ENCODE measurements at places on chromosomes 7 and 10. TPM values are rescaled to one million over a fixed set of nuclear protein-coding genes. Genes with fewer than 3 reads are reported as not detected.

The CREB5 gene
- total RNA-seq, result 4.6 TPM

The TRIM73 gene
- total RNA-seq, result 10.3 TPM

The HOXA2 gene
- total RNA-seq, result 0.27 TPM

The CACNB2 gene
- 134 TPM for total RNA-seq

The ST8SIA6 gene
- total RNA-seq, result not detected

The LDB1 gene
- total RNA-seq, result 109 TPM

The MSMB gene
- not detected for total RNA-seq

The SPDYE8 gene
- total RNA-seq, result not detected

The TRIM50 gene
- not detected for total RNA-seq

The NPM3 gene
- total RNA-seq, result 78.9 TPM

The NUDT1 gene
- total RNA-seq, result 33.0 TPM

The FAM241B gene
- 13.7 TPM for total RNA-seq

The CCDC7 gene
- total RNA-seq, result 2.8 TPM

The PLEKHS1 gene
- not detected for total RNA-seq

The NKX6-2 gene
- 0.56 TPM for total RNA-seq

The TAS2R41 gene
- not detected for total RNA-seq

The RTKN2 gene
- total RNA-seq, result 1.2 TPM

The SPDYE18 gene
- 0.27 TPM for total RNA-seq

The SEPTIN14 gene
- not detected for total RNA-seq

The FGL2 gene
- 0.14 TPM for total RNA-seq

The MSS51 gene
- total RNA-seq, result 3.6 TPM

The FAM237B gene
- not detected for total RNA-seq

The SSBP1 gene
- total RNA-seq, result 200 TPM

The ANKRD16 gene
- total RNA-seq, result 22.4 TPM

The UNCX gene
- 6.4 TPM for total RNA-seq

GRCh38 chr10:7969623-7970022 lies 84.9 kb upstream of the GATA3 start:
- DNase-seq, result no peak

DNA sequence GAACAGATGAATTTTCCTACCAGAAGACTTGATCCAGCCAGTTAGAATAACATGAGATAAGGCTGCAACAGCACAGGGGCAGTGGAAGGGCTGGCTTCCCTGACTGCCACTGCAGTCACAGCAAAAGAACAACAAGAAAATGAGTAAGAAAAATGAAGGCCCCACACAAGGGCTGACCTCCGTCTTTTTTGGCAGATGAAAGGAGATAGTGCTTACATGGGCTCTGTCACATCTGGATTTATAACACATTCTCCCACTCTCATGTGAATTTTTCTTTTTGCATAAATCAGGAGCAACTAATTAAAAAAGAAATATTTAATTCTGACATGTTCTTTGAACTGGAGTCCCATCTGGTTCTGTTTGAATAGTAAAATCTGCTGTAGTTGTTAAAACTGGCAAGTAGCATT lies 99.6 kb downstream of the NRP1 start:
- peak; percentile 15 for DNase-seq

- DNase-seq, result peak; percentile 10
These were observed 6.1 kb downstream of the NPY start for GRCh38 chr7:24290004-24290641.

GRCh38 chr10:112159469-112159868 lies 24.1 kb downstream of the GPAM start:
- DNase-seq, result no peak

DNA sequence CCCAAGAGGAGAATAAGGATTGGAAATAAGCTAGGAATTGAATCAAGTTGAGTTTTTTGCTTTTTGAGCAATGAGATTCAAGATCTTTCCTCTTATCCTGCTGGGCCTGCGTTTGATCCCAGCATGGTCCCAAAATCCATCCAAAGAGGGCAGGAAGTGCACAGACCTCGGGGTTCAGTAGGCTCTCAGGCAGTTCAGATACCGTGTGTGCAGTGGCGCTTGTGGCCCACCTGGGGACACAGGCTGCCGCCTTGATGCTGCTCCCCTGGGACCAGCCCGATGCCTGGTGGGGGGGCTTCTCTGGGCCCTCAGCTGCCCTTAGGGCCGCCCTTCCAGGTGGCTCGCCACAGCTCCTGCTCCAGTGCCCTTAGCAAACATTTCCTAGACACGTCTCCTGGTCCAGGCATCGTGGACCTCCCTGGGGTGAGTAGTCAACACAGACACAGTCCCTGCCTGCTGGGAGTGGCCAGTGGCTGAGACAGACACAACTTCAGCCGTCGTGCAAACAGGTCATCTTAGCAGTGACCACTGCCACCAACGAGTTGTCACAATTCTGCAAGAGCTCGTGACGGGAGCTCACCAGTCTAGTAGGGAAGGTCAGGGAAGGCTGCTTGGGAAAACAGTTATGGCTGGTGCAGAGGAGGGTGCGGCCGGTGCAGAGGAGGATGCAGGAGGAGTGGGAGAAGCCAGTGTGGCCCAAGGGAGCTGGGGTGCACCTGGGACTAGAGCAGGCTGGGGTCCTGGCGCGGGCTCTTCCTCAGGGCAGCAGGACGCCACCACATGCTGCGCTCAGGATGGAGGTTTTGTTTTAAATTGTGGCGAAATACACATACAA lies 21.7 kb upstream of the JAKMIP3 start:
- no peak for DNase-seq

DNA sequence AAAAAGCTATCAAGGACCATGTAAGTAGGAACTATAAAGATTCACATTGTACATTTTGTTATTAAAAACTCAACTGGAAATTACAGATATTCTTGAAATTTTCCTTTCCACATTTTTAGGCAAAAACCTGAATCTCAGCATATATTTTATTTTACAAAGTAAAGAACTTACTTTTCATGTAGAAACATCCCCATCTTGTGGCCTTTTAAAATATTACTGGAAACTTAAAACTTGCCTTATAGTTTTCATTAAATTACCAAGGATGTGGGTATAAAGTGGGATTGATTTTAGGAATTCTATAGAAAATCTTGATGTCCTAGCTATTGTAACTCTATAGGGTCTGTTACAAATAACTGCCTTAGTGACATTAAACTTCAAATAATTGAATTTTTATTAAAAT lies 10.6 kb downstream of the DBF4 start:
- DNase-seq, result peak; percentile 28

DNA sequence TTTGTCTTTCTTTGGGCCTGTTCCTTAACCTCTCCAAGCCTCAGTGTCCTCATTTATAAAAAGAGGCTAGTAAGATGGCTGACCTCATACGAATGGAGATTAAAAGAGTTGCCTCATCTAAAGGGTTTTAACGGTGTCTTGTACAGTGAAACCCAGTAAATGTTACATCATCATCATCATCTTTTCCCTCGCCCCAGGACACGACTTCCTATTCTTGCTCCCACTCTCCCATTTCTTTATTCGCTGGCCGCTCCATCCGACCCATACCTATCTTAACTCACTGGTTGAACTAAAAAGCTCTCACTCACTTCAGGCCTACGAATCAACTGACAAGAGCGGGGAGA lies 554 bp downstream of the FRA10AC1 start:
- DNase-seq, result peak; percentile 40

GRCh38 chr7:4707217-4707741 lies 25.2 kb downstream of the FOXK1 start:
- no peak for DNase-seq

- DNase-seq, result no peak
These were observed 4.8 kb downstream of the DENND2A start for GRCh38 chr7:140635816-140636215.

DNA sequence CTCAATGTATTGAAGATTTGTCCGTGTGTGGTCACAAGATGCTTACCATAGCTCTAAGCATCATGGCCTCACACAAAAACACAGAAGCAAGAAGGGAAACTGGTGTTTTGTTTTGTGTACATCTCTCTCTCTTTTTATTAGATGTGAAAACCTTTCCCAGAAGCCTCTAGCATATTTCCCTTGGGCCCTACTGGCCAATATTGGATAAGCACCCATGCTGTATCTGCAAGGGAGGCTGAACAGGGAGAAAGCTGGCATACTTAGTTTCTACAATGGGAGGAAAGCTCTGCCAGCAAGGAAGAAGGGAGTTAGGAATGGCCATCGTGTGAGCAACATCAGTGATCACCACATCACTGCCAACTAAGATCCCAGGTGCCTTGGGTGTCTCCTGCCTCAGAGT lies 9.6 kb upstream of the NAMPT start:
- no peak for DNase-seq

DNA sequence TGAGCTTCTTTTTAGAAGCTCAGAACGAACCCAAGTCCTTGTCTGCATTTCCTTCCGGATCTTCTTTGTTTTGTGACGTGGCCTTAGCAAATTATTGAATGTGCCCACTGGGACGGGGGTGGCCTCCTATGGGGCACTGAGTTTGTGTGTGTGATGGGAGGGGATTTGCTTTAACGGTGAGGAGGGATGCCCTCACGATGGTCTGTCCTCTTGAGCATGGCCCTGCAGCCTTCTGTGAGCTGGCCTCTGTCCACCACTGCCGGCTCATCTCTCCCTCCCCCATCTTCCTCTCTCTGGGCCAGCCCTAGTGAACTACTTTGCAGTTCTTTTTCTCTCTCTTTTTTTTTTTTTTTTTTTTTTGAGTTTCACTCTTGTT lies 62.9 kb upstream of the MKRN1 start:
- DNase-seq, result no peak

GRCh38 chr7:27992097-27992496 lies 188.5 kb downstream of the JAZF1 start:
- no peak for DNase-seq

DNA sequence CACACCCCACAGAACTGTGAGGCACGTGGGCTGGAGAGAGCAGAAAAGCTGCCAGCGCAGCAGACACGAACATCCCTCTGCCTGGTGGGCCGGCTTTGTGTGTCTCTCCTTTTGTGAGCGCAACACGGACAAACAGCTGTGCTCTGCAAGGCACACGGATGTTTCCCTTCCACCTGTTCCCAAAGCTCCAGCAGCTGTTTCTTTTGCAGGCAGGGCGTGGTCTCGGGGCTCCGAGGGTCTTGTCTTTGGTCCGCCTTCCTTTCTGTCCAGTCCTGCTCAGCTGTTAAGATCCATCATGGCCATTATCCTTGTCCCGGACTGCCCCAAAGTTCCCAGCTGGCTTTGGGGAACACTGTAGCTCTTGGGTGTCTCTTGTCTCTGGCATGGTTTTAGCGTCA lies 32.7 kb upstream of the SH2B2 start:
- DNase-seq, result no peak

- DNase-seq, result no peak
These were observed 18.4 kb downstream of the TRIM24 start for GRCh38 chr7:138478499-138478908.

DNA sequence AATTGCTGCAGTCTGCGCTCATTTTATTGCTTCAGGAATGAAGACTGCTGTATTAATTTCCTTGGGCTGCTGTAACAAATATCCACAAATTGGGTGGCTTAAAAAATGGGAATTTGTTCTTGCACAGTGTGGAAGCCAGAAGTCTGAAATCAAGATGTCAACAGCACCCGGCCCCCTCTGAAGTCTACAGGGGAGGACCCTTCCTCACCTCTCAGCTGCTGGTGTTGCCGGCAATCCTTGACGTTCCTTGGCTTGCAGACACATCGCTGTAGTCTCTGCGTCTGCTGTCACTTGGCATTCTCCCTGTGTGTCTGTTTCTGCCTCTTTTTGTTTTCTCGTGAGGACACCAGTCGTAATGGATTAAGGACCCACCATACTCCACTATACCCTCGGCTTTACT lies 166.2 kb downstream of the PTPN20 start:
- DNase-seq, result no peak

DNA sequence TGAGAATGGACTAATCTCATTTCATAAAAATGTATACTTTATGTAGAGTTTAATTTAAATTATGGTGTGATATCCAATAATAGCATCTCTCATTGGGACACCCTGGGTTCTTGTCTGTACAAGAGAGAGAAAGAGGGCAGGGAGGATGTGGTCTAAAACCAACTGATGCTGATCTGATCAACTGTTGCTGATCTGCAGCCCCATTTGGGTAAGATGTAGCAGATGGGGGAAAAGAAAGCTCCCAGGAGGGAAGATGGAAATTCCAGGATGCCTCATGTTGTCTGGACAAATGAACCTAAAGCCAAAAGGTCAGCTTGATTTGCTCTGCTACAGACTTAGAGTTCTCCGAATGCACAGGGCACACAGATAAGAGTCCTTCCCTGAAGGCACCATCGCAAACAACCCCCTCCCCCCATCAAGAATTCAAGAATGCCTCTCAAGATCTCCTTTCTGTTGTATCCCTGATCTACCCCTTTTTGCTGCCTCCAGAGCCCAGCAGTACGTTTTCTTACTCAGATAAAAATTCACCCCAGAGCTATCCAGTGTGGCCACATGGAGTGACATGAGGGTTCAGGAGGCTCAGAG lies 171.4 kb upstream of the INHBA start:
- no peak for DNase-seq

DNA sequence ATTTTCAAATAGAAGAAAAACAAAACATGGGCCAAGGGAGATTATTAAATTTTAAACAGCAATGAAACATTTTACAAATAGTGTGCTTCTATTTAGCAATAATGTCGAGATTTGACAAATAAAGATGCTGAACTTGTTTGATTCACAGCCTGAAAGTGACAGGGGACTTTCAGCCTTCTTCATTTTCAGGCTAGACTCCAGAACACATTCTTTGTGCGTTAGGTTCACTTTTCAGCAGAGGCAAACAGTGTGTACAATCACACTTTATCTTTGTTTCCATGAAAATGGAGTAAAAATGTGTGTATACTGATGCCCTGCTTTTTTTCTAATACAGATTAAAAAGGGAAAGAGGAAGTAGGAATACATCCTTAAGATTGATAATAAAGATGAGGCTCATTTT lies 35.6 kb downstream of the FAM171A1 start:
- no peak for DNase-seq

DNA sequence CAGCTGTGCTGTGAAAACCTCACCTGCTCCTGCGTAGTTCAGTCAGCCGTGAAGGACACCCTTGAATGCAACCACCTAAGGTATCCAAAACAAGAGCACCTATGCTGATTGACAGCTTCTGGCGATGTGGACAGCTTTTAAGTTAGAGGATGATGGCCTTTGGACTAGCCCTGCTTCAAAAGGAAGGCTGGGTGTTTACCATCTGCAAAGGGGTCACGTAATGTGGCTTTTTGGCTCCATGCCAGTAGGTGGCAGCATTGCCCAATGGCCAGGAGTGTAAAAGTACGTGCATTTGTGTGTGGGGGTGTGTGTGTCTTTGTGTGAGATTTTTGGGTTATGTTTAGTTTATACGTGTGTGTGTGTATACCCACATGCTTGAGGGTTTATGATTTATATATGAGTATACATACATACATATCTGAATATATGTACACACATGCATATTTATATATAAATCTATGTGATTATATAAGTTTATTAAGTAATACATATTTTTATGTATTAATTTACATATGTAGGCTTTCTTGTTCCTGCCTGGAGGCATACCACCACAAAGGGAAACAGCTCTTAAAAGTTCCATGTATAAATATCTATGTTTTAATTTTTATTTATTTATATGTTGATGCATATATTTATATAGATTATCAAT lies 236.3 kb upstream of the ANKRD30A start:
- peak; percentile 7 for DNase-seq

Data from cardiac muscle cell (in vitro differentiated cells and primary cell).